Central memory CD8-positive, alpha-beta T cell (primary cell): ENCODE measurements at places on chromosomes 5 and 9.

- DNase-seq: no peak
These were observed 318.4 kb downstream of the MAN2A1 start for GRCh38 chr5:110008131-110008530.

- no peak for DNase-seq
These were observed 70.7 kb downstream of the ENTREP1 start for GRCh38 chr9:69395718-69396117.

DNA sequence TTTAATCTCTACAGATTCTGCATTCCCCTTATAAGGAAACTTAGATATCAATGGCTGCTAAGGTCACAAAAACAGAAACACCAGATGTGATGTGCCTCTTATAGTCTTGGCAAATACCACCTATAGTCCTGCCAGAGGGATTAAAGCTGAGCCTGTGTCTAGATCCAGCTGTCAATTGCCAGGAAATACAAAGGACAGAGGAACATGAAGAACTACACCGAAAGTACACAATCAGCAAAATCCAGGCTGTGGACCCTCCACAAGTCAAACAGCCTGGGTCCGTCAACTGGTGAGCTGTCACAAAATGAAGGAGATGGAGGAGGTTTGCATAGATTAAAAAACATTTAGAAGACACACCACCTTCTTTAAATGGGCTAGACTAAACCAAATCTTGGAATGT lies 85.4 kb downstream of the KLF4 start:
- no peak for DNase-seq

- DNase-seq: no peak
These were observed 171.2 kb downstream of the GAPVD1 start for GRCh38 chr9:125432715-125433385.

GRCh38 chr5:60636001-60636400 lies 64.0 kb downstream of the DEPDC1B start:
- no peak for DNase-seq

DNA sequence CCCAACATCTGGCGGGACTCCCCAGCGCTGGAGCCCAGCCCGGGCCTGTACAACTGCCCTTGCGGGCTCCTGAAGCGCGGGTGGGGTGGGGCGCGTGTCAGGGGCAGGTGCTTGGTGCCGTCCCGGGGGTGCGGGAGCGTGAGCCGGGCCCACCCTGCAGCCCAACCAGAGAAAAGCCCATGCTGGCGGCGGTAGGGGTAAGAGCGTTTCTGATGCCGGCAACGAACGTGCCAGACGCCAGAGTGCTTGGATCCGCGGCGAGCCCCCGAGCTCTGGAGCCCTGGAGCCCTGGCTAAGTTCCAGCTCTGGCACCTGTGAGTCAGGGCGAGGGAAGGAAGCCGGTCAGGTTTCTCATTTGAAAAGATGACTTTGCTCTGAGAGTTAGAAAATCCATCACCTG lies 58.0 kb downstream of the ZNF510 start:
- DNase-seq: no peak

DNA sequence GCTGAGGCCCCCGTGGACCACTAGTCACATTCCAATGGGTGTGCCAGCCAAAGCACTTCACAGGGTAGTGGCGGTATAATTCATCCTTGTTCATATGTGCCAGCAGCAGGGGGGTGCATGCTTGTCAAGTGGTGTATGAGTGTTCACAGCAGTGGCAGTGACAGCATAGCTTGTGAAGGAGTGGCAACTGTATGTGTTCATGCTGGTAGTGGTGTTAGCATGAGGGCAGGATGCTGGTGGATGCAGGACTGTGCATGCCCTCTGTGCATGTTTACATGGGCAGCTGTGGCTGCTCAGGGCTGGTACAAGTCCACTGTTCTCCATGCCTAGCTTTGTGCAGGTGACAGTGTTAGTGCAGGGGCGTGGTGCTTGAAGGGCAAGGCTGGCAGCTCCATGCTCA lies 253.4 kb upstream of the DMAC1 start:
- no peak for DNase-seq
